ENCODE measurements at places on chromosomes 4 and X.

GRCh38 chr4:153345012-153345981 lies 809 bp downstream of the MND1 start:
- peak; percentile 57 for DNase-seq

GRCh38 chrX:75366861-75367260 lies 93.0 kb downstream of the UPRT start:
- DNase-seq, result no peak

GRCh38 chr4:38752941-38753806 lies 29.6 kb downstream of the TLR10 start:
- peak; percentile 86 for DNase-seq

GRCh38 chr4:185031611-185032010 lies 13.3 kb downstream of the HELT start:
- no peak for DNase-seq

DNA sequence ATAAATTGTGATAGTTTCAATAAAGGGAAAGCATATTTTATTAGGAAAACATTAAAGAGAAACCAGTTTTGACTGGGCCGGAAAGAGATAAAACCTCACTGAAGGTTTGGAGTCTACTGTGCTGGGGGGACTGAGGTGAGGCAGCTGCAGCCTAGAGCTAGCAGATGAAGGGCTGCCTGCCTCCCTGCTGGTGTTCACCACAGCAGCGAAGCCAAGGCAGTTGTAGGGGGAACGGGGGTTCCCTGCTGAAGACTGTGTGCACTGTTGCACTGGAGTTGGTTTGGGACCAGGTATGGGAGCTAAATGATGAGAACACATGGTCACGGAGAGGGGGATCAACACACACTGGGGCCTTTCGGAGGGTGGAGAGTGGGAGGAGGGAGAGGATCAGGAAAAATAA lies 546.5 kb upstream of the SMIM31 start:
- DNase-seq, result no peak

DNA sequence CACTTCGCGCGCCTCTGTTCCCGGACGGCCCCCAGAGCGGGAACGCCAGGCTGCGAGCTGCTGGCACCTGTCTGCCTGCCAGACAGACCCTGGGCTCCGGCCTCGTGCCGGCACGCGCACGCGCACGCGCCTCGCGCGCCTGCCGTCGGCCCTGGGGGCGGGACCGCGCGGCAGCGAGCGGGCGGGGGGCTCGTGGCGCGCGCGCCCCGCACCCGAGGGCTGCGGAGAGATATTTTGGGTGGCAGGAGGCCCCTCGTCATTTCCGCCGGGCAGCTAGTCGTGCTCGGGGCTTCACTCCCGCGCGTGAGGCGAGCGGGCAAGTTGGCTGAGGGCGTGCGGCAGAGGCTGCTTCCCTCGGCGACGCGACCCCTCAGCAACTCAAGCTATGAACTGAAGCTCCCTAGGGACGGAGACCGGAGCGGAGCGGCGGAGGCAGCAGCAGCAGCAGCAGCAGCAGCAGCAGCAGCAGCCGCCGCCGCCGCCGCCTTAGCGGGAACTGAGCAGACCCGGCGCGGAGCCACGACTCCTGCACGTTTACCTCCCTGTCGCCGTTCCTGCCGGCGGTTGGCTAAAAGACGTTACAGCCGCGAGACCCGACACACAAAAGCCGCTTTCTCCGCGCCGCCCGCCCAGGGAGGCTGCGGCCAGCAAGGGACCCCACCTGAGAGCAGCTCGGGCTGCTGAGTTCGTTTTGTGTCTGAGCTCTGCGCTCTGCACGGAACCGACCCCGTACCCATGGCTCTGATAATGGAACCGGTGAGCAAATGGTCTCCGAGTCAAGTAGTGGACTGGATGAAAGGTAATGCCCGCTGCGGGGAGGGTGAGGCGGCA lies at the start of gene CNKSR2:
Gene CNKSR2, plus strand, starts transcription at position 256 of the 831 bp plus-strand sequence. Its CDS starts 480 bp downstream, at position 736.
- DNase-seq, result peak; percentile 11

GRCh38 chrX:38717871-38718270 lies 83.4 kb upstream of the MID1IP1 start:
- peak; percentile 10 for DNase-seq

- no peak for DNase-seq
These were observed 104.3 kb downstream of the APBB2 start for GRCh38 chr4:41110050-41110449.

- no peak for DNase-seq
These were observed 35.8 kb downstream of the SLC10A7 start for GRCh38 chr4:146485968-146486367.

- DNase-seq, result no peak
These were observed 164.4 kb downstream of the CXXC4 start for GRCh38 chr4:104330125-104330905.

DNA sequence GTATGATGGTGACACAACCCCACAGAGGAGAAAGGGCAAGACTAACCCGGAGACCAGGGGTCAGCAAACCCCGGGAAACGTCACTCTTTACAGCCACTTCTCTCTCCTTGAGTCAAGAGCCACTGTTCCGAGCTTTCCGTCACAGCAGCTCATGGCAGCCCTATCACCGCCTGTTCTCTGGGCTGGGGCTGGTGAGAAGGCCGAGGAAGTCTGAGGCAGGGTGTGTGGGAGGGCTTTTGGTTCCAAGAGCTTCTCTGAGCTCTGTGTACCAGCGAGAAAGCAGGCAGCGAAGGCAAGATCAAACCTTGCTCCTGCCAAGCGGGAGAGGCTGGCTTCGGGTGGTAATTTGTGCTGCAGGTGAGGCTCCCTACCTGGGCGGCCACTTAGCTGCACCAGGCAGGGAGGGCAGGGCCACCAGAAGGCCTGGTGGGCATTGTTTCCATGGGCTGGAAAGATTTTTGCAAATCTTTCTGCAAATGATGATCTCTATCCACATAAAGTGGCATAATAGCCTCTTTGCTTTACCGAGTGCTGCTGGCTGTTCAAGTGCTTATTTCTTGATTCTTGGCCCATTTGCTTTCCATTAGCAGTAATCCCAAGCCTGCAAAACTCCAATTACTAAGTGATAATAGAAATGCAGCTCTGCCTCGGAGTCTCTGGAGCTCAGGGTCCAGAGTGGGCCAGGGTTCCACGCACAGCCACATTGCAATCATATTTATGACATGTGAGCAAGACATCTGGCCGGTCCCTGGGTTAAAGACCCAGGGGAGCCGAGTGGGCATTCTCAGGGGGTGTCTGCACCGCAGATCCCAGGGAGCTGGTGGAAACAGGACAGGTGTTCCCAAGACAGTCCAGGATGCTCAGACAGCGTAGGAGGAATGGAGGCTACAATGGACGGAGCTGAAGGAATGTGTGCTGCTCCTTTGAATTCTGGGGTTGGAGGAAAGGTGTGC lies 41.5 kb downstream of the DCTD start:
- no peak for DNase-seq

DNA sequence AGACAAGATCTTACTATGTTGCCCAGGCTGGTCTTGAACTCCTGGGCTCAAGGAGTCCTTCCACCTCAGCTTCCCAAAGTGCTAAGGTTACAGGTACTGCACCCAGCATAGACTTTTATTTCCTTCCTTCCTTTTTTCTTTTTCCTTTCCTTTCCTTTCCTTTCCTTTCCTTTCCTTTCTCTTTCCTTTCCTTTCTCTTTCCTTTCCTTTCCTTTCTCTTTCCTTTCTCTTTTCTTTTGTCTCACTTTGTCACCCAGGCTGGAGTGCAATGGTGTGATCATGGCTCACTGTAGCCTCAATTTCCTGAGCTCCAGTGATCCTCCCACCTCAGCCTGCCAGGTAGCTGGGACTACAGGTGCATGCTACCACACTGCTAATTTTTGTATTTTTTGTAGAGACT lies 19.4 kb downstream of the DLG3 start:
- no peak for DNase-seq

- no peak for DNase-seq
These were observed 45.2 kb downstream of the ACSL4 start for GRCh38 chrX:109687903-109688302.

GRCh38 chr4:16864199-16864598 lies 34.2 kb downstream of the LDB2 start:
- DNase-seq, result no peak

- peak; percentile 69 for DNase-seq
These were observed 13.0 kb downstream of the DKC1 start for GRCh38 chrX:154775419-154776349.

DNA sequence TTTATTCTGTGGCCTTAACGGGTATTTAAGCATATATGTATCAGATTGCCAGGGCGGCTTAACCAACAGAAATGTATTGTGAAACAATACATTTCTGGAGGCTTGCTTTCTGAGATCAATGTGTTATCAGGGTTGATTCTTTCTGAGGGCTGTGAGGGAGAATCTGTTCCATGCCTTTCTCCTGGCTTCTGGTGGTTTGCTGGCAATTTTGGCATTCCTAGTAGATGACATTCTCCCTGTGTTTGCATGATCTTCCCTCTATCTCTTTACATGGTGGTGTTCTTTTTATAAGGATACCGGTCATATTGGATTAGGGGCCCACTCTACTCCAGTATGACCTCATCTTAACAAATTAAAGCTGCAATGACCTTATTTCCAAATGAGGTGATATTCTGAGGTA lies 16.9 kb upstream of the CEP135 start:
- DNase-seq, result no peak

- DNase-seq, result no peak
These were observed 293.2 kb upstream of the PRPS2 start for GRCh38 chrX:12497832-12498591.

- peak; percentile 79 for DNase-seq
These were observed 46.9 kb upstream of the RHOH start for GRCh38 chr4:40149960-40150385.

- no peak for DNase-seq
These were observed 86.7 kb downstream of the AKAP4 start for GRCh38 chrX:50114113-50114512.

- DNase-seq, result no peak
These were observed 301.8 kb upstream of the CTSO start for GRCh38 chr4:156255230-156256007.

- peak; percentile 35 for DNase-seq
These were observed 164.9 kb downstream of the DTHD1 start for GRCh38 chr4:36446275-36446674.

GRCh38 chr4:81609844-81610243 lies 138.1 kb upstream of the RASGEF1B start:
- DNase-seq, result no peak

DNA sequence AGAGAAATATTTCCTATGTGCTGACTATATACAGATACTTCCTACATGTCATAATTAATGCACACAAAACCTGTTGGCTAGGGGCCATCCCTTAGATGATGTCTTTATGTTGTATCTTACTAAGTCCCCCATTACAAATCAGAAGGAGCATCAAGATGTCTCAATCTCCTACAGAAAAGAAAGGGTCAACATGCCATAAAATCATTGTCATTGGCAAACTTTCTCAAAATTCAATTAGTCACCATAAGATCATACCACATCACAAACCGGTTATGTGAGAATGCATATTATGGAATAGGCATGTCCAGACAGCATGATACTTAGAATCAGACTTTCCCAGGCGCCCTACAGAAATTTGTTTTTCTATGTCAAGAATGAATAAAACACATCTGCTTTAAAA lies 175.2 kb upstream of the TET2 start:
- peak; percentile 97 for DNase-seq

GRCh38 chr4:68404153-68404552 lies 43.1 kb upstream of the TMPRSS11E start:
- no peak for DNase-seq

- DNase-seq, result no peak
These were observed 222.5 kb downstream of the AFAP1 start for GRCh38 chr4:7717161-7717560.

DNA sequence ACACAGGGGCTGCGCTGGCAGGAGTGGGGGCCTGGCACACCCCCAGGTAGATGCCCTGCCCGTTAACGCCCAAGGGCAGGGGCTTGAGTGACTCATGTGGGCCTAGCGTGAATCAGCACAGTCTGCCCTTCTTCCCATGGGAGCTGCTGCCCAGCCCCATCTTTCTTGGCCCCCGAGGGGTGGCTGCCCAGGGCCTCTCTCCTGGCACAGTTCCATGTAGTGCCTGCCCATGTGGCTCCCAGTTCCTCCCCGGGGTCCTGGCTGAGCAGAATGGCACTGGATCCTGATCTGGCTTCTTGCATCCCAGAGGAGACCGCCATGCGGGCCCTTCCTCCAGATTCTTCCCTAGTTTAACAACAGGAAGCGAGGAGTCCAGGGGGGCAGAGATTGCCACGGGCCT lies 2.1 kb upstream of the AVPR2 start:
- peak; percentile 17 for DNase-seq

All from epithelial cell of esophagus (primary cell).